ENCODE measurements at places on chromosomes 3 and 15. TPM values are rescaled to one million over a fixed set of nuclear protein-coding genes. Genes with fewer than 3 reads are reported as not detected.

DNA sequence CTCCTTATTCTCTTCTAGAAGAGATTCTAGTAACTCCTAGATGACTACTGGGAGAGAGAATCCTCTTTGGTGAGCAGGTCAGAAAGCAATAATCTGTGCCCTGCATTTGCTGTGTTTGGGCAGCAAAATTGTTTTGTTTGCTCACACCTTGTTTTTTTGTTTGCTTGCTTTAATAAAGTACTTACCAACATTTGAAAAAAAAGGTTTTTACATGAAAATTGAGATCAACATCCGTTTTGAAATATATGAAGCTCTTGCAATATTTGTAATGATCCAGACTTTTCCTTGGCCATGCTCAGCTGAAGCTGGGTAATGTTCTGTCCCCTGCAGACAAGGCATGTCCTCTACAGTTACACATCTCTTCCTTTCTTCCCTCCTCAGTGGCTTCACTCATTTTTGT lies 62.2 kb downstream of the DIPK2A start:
- no peak for DNase-seq

DNA sequence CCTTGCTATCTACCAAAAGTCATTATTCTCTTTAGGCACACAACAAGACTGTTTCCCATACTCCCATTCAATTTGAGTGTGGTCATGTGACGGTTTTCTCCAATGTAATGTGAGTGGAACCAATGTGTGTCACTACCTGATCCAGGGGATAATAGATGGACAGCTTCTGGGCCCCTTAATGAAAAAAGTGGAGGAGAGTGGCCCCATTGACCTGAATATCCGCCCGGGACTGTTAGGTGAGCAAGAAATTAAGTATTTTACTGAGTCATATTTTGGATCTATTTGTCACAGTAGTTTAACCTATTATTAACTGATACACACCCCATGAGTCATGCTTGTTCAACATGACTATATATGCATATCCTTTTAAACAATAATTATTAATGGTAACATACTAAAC lies 15.1 kb upstream of the ARID3B start:
- no peak for DNase-seq

DNA sequence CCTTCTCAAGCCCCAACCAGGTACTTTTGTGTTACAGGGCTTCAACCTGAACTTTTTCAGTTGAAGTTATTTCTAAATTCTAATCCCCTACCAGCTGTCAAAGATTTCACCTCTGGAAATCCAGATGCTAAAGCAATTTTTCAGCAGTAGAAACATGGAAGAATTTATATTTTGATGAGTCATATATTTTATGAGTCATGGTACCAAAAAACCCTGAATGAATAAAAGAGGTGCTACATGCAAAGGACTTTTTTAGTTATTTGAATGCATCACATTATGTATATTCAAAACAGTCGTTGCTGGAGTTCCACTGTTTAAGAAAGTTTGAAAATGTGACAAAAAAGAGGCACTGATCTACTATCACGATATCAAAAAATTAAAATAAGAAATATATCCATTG lies 96.0 kb upstream of the ZNF385D start:
- DNase-seq = no peak

- no peak for DNase-seq
Observed at GRCh38 chr3:65660000-65660598, 378.6 kb downstream of the MAGI1 start.

GRCh38 chr3:99690761-99691369 lies 52.5 kb downstream of the COL8A1 start:
- DNase-seq = no peak

GRCh38 chr15:69862540-69862939 lies 235.2 kb downstream of the TLE3 start:
- DNase-seq = no peak

DNA sequence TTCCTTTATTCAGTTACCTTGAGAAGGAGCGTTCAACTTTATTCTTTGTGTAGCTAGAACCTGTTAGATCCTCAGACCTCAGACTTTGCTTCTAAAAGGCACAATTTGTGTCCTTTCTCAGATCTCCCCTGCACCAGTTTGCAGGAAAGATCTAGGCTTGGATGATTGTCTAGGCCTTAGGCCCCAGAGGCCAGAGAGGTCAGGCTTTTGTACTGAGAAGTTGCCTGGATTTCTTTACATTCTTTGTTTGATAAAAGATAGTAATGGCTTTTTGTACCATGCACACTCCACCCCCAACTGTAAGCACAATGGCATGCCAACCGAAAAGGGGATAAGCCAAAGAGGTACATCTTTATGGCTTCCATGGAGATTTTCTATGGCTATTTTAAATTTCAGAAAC lies 719.6 kb upstream of the NR2F2 start:
- DNase-seq = no peak

DNA sequence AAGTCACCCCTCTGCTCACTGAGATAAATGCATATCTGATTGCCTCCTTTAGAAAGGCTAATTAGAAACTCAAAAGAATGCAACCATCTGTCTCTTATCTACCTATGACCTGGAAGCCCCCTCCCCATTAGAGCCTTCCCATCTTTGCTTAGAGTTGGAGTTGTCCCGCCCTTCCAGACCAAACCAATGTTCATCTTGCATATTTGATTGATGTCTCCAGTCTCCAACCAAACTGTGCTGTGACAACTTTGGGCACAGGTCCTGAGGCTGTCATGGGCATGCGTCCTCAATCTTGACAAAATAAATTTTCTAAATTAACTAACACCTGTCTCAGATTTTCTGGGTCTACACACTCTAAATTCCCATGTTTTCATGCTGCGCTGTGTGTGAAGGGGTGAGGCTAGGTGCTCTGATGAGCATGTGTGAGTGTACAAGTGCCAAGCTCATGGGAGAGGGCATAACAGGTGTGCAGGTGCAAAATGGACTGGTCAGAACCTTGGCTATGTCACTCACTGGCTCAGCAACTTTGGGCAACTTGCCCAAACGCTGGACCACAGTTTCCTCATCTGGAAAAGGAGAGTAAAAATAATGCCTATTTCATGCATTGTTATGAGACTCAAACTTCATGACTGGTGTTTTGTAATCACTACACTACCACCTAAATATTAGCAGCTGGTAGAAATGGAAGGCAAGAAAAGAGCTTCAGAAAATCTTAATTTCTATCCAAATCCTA lies 7.2 kb downstream of the DAPK2 start:
- DNase-seq = no peak

DNA sequence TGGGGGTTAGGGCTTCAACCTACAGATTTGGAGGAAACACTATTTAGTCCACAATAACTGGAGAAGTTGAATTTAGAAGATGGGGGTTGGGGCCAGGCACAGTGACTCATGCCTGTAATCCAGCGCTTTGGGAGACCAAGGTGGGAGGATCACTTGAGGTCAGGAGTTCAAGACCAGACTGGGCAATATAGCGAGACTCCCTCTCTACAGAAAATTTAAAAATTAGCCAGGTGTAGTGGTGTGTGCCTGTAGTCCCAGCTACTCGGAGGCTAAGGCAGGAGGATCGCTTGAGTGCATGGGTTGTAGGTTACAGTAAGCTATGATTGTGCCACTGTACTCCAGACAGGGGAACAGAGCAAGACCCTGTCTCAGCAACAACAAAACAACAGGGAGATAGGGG lies 5.0 kb upstream of the DYNLT2B start:
- no peak for DNase-seq

GRCh38 chr15:25611603-25612002 lies 172.8 kb upstream of the UBE3A start:
- DNase-seq = no peak

DNA sequence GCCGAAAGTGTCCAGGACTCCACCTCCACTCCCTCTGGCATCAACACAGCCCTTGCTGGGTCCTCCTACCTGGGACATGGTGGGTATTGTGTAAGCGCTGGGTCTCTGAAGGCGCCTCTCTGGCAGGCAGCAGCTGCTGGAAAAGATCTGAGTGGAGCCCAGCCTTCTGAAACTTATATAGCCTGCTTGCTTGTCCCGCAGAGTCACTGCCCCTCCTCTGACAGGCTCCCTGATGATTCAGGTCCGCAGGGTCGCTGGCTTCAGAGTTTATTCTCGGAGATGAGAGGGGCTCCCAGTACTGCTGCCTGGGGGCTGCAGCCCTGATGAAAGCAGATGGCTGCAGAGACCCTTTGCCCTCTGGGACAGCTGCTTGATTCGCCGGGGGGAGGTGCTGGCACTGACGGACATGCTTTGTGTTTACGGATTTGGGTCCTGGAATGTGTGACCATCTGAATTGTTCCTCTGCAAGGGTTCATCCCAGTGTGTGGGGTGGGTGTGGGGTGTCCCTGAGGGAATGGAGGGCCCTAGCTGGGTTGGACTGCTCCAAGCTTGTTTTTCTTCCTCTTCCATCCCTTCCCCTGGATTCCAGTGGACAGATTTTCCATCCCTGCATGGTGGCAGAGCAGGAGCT lies at the start of gene MUSTN1:
Gene MUSTN1, minus strand, starts transcription at position 149 of the 631 bp plus-strand sequence. Its CDS starts 71 bp downstream, at position 78.
- DNase-seq = no peak

GRCh38 chr15:101213570-101213969 lies 38.3 kb downstream of the CHSY1 start:
- DNase-seq = no peak

- DNase-seq = no peak
Observed at GRCh38 chr3:31988271-31988670, 6.7 kb downstream of the ZNF860 start.

- DNase-seq = no peak
Observed at GRCh38 chr3:53045518-53046170, at the start of gene SFMBT1. Gene SFMBT1, minus strand, starts transcription at chr3:53046073. Its CDS starts 76,945 bp downstream, at chr3:52969128.

GRCh38 chr3:1960506-1960905 lies 138.2 kb upstream of the CNTN4 start:
- DNase-seq = no peak

- DNase-seq = no peak
Observed at GRCh38 chr15:63372753-63373152, 8.9 kb downstream of the CA12 start.

DNA sequence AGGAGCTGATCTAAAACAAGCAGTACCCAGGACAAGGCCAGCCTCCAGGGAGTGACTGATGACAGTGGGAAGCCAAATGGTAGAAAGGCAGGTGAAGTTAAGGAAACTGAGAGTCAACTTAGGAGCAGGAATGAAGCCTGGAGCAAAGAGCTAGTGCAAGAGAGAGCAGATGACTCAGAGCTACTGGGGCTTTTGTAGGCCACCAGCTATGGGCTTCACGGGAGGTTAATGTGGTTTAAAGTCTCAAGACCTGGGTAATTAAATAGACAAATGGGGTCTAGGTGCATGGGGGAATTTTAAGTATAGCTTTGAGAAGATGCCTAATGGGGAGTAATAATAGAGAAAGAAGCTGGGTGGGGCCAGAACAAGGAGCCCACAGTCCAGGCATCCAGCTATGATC lies 3.1 kb downstream of the CD86 start:
- no peak for DNase-seq

GRCh38 chr3:73657186-73657585 lies 32.4 kb upstream of the PDZRN3 start:
- no peak for DNase-seq

DNA sequence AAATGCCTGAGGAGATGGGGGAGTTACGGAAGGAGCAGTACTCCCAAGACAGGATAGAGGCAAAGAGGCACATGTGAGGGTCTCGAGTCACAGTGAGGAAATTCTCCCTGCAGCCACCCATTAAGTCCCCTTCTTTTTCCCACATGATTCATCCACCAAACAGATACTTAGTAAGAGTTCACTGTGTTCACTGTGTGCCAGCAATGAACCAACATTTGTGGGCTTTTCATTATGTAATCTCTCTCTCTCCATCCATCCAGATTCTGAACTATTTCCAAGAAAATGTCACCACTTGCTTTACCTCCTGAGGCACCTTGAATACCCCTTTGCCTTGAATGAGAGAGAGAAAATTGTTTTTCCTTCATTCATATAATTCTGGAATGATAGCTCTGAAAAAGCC lies 24.6 kb upstream of the LRRFIP2 start:
- no peak for DNase-seq

GRCh38 chr3:177295116-177295515 lies 97.8 kb upstream of the TBL1XR1 start:
- no peak for DNase-seq

Gene LIPH
- 10.1 TPM for total RNA-seq

Gene PLA2G4D
- not detected for total RNA-seq

Gene CYP19A1
- total RNA-seq = 0.69 TPM

Gene KCNMB2
- total RNA-seq = 6.1 TPM

Gene TEX55
- not detected for total RNA-seq

Gene EPHA3
- total RNA-seq = 158 TPM

Gene IL16
- 10.6 TPM for total RNA-seq

Gene AGTR1
- 8.1 TPM for total RNA-seq

Gene OXTR
- 1.6 TPM for total RNA-seq

Gene GPR15
- total RNA-seq = not detected

Gene KLHL40
- total RNA-seq = 3.5 TPM

Gene LMAN1L
- 0.85 TPM for total RNA-seq

Gene SERPINI2
- 3.9 TPM for total RNA-seq

Gene GPR62
- not detected for total RNA-seq

Gene SH2D7
- total RNA-seq = not detected

Gene LRRK1
- total RNA-seq = 9.9 TPM

Gene FBXL2
- 15.1 TPM for total RNA-seq

Measured in urinary bladder (tissue), 4 donors.